ENCODE measurements at places on chromosomes 2 and 18.

- no peak for DNase-seq
Measured at GRCh38 chr2:187646556-187646955, 92.3 kb upstream of the TFPI start.

- DNase-seq = peak; percentile 53
Measured at GRCh38 chr2:33272001-33272400, 204.4 kb upstream of the RASGRP3 start.

DNA sequence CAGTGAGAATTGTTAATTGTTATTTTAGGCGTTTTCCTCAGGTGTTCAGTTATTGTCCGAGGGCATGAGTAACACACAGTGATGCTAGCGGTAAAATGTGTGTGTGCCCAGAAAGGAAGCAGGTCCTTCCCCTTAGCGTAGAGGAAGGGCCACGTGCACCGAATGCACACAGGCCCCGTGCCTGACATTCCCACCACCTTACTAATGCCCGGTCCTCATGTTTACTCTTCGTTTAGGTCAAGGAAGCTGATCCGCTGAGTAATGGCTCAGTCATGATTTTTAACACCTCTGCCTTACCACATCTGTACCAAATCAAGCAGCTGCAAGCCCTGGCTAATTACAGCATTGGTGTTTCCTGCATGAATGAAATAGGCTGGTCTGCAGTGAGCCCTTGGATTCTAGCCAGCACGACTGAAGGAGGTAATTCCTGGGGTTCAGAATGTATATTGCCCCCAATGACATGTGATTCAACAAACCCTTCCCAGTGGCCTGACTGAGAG lies 76.7 kb downstream of the MERTK start:
- no peak for DNase-seq

DNA sequence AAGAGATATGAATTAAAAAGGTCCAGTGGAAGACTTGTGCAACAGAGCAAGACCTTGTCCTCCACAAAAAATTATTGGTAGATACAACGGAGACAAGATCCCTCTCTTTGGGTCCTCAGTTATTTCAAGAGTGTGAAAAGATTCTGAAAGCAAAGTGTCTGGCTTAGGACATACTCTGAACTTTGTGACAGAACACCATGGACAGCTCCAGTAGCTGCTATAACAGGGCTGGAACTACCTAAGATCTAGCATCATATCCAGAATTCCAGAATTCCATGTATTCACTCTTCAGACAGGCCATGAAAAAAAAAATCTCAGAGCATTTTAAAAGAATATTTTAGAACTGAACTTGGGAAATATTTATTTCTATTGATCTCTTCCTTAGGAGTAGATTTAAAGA lies 74.8 kb upstream of the ZBTB14 start:
- DNase-seq = no peak

DNA sequence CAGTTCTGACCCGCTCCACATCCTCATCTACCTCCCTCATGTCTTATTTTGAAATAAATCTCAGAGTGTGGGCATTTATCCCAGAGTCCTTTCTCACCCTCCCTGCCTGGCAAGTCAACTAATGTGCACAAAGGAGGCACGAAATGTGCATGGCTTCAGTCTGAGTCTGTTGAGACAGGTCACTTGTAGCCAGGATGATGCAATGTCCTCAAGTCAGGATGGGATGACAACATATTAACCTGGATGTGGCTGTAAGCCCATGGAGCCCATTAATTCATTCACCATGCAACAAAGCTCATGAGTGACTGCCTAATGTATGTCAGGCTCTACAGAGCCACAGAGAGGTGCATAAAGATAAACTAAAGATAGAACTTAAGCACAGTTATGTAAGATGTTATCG lies 34.5 kb downstream of the KCNG3 start:
- no peak for DNase-seq

DNA sequence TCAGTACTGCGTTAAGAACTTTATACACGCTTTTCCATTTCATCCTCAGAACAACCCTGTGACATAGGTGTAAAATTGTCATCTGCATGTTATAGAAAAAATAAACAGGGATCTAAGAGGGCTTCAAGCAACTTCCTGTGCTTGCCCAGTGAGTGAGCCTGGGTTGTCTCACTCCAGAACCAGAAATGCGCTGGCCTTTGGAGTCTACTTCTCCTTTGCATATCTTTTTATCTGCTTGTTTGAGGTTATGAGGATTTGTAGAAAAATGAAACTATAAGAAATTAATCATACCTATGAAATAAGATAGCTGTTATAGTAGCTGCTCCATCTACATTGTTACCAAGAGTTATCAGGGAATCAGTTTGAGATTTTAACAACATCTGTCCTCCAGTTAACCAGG lies 55.3 kb upstream of the CABYR start:
- DNase-seq = no peak

DNA sequence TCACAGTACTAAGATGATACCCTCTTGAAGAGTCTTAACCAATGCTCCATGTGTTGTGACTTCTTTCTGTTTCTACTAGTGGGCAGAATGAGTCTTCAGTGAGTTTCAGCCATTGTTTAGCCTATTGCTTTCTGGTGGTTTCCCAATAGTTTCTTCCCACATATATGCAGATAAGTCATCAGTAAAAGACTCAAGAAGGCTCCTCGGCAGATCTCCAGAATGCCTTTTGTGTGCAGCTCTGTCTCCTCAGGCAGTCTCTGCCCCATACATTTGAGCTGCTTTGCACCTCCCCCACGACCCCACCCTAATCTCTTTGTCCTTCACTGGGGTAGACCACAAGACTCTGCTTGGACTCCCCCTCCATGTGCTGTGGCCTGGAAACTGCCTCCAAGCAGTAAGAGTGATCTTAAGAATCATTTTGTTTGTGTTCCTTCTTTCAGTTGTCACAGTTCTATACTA lies 71.6 kb upstream of the CHRNA1 start:
- peak; percentile 21 for DNase-seq

DNA sequence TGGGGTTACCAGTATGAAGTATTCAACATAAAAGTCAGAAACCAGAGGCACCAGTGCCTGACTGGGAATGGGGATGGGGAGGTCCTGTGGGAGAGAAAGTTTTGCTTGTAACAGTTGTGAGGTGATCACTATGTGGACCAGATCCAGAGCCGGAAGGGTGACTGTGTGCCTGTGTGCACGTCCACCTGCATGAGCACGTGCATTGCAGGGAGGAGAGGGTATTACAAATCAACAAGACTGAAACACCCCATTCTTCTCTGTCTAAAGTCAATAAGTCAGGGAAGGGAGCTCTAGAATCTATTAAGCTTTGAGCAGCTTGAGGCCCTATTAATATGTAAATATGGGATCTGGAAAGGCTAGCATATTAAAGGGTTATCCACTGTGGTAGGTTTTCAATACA lies 241.0 kb upstream of the ACVR2A start:
- DNase-seq = no peak

GRCh38 chr2:127647242-127648190 lies 1.6 kb downstream of the GPR17 start:
- no peak for DNase-seq

- no peak for DNase-seq
Measured at GRCh38 chr2:190512539-190513095, 21.9 kb downstream of the NEMP2 start.

DNA sequence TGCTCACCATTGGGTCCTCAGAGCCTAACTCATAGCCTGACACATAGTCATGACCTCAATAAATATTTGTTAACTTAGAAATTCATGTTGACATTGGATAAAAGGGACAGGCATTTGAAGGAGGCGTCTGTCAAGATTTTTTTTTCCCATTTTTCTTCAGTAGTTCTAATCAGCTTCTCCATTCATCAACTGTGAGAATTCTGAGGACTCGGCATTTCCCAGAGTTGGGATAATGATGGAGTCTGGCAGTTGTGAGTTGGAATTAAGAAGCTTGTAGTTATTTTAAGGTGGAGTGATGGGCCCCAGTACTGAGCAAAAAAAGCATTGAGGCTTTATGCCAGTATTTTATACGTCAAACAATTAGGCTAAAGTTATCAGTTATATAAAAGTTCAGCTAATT lies 4.6 kb downstream of the SPATS2L start:
- no peak for DNase-seq

GRCh38 chr2:166126007-166126639 lies 1.7 kb downstream of the SCN1A start:
- no peak for DNase-seq

DNA sequence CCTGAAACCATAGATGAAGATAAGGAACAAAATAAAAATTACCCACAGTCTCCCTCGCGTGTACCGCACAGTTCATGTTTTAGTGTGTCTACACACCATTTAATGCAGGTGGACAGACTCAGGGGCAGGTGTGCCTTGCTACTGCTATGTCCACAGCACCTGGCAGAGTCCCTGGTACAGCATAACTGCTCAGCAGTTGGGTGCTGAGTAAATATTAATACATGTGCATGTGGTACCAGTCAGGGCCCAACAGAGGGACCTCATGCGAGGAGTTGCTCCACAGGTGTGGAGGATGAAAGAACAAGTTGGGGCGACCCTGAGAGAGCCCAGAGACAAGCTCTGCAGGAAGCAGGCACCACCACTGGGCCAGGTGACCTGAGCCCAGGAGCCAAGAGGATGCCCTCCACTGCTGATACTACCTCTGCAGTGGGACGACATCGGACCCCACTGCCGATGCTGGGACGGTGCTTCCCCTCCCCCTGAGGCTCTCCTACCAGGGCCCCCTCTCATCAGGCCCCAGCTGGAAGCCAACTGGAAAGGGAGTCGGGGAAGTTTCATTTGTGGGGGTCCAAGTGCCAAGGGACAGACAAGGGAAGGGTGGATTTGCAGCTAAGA lies 100.8 kb downstream of the NEDD4L start:
- DNase-seq = no peak

- no peak for DNase-seq
Measured at GRCh38 chr2:34311816-34312215, 712.7 kb upstream of the FAM98A start.

DNA sequence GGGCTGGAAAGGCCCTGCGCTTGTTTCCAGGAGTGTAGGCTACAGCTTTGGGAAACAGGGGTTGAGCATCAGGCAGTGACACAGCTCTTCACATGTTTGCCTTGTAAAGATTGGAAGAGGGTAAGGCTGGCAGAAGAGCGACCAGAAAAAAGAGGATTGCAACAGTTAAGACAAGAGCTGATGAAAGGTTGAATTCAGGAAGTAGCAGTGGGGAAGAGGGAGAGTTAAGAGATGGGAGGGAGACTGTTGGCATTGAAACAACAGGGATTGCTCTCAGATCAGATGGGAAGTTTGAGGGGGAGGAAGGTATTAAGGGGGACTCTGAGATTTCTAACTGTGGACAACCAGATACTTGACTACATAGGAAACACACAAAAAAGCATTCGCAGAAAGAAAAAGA lies 96.9 kb downstream of the CTAGE1 start:
- no peak for DNase-seq

- no peak for DNase-seq
Measured at GRCh38 chr2:238585836-238586821, 159.4 kb downstream of the ASB1 start.

DNA sequence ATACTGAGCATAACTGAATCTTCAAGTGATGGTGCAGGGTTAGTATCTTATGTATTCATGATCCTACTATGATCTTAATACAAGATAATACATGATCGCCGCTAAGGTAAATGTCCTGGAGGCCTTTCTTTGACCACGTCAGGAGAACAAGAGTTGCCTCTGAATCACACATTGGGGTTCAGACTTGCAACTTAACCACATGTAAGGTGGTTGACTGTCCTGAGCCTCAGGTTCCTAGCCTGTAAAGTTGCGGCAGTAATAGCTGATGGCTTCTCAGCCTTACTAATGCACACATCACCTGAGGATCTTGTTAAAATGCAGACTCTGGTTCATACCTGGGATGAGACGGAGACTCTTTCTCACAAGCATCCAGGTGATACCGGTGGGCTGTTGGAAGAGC lies 112.5 kb downstream of the MGAT5 start:
- no peak for DNase-seq

DNA sequence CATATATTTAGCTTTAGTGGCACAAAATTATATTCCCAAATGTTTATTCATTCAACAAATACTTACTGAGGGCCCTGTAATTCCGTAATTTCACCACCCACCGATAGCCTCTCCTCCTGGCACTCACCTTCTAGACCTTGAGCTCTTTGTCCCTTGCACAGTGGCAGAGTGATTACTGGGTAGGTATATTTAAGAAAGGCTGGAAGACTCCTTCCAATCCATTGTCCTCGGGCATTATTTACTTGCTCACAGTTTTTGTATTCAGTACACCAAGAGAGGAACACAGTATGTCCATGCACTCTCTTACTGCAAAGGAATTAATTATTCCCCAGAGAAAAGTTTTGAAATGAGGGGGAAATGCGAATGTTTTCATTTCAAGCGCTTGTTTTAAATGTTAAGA lies 1.1 kb upstream of the CDCA7 start:
- DNase-seq = no peak

DNA sequence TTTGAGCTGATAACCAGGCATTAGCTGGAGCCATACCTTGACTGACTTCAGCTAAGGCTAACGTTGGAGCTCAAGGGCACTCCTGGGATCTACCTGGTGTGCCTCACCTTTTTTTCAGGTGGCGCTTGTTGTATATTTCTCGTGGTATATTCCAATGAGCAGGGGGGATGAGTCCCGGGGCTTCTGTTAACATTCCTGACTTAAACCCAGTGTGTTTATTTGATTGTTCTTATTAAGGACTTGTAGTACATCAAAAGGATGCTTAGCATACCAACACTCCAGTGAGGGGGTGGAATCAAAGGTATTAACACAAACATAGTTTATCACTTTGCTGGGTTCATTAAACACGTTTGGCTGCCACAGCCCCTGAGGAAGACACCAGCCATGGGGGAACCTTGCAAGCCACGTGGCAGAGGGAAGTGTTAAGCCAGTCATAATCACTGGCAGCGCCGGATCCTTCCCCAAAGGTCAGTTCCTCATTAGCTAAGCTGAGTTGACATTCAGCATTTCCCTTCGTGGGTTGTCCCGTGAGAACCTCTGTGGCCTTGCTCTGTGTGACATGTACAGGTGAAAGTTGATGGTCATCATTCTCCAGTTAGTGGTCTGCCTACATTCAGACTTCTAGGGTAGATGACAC lies 119.5 kb upstream of the MCFD2 start:
- DNase-seq = peak; percentile 45

DNA sequence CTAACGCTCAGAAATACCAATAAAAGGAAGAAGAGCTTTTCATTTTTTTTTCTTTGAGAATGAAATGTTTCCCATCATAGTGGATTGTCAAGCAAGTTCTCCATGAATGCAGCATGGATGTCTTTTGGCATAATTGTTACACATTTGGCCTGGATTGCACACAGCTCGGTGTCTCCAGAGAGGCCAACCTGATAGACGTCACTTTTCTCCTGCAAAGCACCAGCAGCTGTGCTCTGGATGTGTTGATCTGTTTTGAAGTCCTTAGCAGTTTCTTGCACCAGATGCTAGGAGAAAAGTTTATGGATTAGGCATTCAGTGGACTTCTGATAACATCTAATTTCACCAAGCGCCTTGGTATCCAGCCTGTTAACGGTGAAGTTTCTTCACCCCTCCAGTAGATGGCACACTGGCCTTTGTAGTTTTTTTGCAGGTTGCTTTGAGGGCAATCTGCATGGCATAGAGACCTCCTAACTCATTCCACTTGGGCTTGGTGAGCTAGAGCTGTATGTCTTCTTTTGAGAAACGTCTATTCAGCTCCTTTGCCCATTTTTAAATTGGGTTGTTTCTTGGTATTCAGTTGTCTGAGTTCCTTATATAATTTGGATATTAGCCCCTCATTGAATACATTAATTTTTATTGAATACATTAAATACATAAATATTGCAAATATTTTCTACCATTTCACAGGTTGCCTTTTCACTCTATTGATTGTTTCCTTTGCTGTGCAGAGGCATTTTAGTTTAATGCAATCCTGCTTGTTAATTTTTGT lies 59.7 kb downstream of the PTH2R start:
- peak; percentile 25 for DNase-seq
